ENCODE measurements at places on chromosomes 5 and 9.

DNA sequence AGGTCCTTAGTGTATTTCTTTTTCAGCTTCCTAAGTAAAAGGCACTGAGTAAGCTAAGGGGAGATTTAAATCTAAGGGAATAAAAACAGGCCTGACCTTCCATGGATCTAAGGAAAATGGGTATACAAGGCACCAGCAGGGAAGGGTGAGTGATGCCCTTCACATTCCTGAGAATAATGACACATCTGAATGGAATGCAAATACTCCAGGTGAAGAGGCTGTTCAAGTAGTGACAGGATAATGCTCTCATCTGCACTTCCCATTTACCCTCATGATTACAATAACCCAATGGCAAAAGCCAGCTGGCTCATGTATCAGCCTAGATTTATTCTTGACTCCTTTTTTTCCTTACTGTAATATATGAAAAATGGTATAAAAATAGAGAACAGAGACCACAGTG lies 216.2 kb upstream of the ACTBL2 start:
- DNase-seq = no peak

- DNase-seq = no peak
Measured at GRCh38 chr5:57887851-57888621, 405.4 kb upstream of the ACTBL2 start.

- DNase-seq = no peak
Measured at GRCh38 chr5:199197-199949, 8.1 kb downstream of the LRRC14B start.

DNA sequence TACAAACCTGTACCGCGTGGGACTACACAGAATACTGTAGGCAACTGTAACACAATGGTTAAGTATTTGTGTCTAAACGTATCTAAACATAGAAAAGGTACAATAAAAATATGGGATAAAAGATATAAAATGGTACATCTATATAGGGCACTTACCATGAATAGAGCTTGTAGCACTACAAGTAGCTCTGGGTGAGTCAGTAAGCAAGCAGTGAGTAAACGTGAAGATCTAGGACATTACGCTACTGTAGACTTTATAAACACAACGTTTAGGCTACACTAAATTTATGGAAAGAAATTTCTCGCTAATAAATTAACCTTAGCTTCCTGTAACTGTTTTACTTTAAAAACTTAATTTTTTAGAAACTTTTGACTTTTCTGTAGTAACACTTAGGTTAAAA lies 46.5 kb downstream of the MRPS27 start:
- no peak for DNase-seq

- no peak for DNase-seq
Measured at GRCh38 chr9:129933185-129934040, 98.2 kb downstream of the USP20 start.

- no peak for DNase-seq
Measured at GRCh38 chr9:34256987-34257585, 72.0 kb downstream of the KIF24 start.

DNA sequence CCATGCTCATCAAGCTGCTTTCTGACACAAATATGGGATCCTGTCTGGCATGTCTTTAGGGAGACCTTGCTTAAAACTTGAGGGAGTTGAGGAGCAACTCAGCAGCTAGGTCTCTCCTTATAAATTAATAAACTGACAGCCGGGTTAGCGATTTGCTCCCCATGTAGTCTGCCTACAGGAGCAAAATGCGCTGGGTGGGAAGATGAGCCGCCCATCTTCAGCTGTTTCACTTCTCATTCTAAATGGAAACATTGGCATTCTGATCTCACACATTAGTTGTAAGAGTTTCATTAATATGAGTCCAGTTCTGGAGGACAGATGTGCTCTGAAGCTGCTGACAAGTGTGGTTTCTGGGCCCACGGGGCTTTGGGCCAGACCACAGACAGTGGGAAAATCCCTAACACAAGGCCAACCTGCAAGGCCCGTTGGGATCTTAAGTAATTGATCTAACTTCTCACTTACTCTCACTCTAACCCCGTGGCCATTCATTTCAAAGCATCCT lies 197.0 kb downstream of the MCTP1 start:
- no peak for DNase-seq

- no peak for DNase-seq
Measured at GRCh38 chr5:57009811-57010210, 57.9 kb upstream of the MIER3 start.

DNA sequence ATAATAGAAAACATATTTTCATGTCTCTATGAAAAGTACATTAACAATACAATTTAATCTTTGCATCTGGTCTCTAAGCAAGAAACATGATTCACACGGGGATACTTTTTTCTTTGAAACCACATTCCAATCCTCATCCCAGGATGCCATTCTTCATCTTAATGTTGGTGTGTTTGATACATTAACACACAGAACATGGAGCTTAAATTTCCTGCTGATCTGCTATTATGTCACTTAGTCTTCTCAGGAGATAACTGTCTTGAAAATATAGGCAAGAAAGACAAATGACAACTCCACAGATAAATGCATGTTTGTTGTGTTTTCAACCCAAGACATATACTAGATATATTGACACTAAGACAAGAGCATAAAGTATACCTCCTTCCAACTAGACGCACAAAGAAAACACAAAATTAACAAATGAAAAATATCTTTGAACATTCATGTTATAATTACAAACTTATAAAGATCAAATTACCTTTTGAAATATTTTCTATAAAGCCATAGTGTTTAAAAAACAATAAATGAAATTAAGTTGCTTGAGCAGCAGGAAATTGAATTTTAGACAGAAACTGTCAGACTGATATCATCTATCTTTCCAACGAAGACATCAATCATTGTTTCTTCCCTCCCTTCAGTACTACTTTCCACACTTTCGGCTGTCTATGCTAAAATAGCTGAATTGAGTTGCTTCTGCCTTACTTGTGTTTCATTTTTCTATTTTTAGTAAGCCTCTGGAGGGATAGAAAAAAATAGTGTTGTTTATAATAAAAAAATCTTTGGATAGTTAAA lies 1676.7 kb upstream of the CDH9 start:
- no peak for DNase-seq

DNA sequence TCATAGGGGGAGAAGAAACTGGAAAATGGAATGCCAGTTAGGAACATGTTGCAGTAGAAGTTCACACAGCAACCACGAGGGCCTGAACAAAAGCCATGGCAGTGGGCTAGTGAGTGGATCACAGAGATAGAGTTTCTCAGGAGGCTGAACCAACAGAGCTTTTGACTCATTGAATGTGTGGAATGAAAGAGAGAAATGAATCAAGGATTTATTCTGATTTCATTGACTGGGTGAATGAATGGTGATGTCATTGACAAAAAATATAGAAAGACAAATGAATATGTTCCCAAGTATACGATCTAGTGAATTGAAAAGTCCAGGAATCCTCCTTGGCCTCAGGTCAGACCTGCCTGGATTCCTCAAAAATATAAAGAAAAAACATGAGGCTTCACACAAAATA lies 99.2 kb downstream of the ZNF462 start:
- DNase-seq = no peak

GRCh38 chr5:40492056-40492455 lies 187.7 kb upstream of the PTGER4 start:
- DNase-seq = no peak

- DNase-seq = no peak
Measured at GRCh38 chr5:169701910-169702451, 64.9 kb downstream of the DOCK2 start.

DNA sequence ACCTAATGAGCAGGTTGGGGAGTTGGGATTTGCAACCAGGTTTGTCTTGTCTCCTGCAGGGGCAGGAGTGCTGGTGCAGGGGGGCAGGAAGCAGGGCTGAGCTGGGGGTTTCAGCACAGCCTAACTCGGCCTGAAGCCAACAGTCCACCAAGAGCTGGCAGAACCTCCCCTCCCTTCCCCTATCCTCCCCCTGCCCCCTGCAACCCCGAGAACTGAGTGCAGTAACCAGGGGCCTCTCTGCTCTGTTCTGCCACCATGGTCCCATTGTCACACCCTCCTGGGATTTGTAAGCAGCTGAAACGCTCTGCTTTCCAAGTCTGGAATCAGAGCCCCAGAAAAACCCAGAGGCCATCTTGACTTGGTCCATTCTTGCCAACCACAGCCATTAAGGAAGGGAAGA lies 72.9 kb downstream of the ARHGEF37 start:
- DNase-seq = no peak

GRCh38 chr5:143168171-143168741 lies 235.2 kb downstream of the NR3C1 start:
- DNase-seq = no peak

DNA sequence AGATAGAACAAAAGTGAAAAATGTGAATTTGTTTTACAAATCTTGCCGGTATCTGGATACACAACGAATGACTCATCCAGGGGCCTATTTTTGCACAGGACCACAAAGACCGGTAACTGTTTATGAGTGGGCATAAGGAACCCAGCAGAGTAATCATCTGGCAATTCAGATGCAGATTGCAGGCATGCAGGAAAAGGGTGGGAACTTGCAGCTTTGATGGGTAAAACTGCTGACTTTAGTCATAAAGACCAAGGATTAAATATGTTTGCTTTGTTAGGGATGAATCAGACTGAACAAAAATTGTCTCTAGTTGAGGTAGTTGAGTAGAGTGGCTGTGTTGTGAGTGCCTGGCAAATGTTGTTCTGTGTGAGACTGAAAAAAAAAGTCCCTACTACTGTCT lies 309.6 kb upstream of the CCNH start:
- no peak for DNase-seq

DNA sequence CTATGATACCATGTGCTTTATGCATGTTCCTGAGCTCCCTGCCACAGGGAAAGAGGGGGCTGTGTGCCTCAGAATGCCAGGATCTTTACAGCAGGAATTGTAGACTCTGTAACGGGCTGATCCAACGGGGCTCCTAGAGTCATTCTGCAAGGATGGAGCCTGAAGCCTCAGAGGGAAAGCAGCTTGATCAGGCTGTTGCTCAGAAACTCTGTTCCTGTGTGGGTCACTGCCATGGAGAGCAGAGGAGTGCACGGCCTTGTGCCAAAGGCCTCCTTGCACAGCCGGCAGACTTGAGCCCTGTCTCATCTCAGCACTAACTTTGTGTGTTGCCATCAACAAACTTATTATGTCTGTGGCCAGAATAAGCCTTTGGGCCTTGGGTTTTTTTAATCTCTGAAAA lies 51.8 kb downstream of the AMBP start:
- no peak for DNase-seq

DNA sequence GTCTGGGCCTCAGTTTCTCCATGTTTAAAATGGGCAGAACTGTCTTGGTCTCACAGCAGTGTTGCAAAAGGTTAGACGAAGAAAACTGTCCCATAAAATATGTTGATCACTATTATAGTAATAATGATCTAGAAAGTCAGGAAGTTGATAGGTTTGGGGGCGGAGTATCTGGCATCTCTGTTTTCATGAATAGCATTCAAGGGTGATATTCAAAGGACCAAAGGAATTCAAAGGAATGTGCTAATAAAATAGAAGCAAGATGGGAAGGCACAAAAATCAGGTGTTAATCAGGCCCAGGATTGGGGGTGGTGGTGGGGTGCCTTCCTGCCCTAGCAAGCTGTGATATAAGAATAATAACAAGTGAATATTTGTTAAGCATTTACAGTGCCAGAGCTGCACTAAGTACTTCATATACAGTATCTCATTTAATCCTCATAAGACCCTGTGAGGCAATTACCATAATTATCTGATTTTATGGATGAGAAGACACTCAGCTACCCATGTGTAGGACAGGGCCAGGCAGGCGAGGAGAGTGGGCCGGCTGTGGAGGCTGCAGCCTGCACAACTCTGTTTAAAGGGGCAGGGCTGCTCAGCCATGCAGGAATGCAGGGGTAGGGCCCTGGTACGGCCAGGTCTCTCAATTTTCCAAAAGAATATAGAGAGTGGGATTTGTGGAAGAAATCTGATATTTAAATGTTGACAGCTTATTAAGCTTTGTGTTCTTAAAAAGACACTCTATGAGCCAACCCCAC lies 142.0 kb upstream of the PANK3 start:
- no peak for DNase-seq

GRCh38 chr9:100890321-100890720 lies 138.2 kb upstream of the PLPPR1 start:
- no peak for DNase-seq

DNA sequence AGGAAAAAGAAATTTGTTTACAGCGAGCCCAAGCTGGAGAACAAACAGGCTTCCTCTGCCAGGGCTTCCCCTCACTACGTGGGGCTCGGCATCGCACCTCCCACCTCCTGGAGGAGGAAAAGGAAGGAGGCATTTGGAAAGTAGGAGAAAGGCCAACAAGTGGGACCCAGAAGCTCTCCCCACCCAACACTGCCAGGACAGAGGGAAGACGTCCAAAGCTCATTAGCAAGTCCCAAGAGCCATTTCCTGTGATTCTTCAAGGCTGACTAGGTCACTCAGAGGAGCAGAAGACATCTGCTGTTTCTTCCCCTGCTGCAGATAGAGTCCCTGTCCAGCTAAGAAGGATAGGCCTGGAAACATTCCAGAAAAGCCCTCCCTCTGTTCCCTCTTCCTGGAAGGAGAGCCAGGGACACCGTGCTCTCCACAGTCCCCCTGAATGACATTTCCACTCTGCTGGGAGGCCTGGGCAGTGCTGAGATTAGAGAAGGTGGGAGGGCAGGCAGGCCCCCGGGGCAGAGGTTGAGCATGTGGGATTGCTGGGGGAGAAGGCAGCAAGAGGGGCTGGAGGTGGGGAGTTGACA lies 57.0 kb upstream of the NEURL1B start:
- DNase-seq = no peak

DNA sequence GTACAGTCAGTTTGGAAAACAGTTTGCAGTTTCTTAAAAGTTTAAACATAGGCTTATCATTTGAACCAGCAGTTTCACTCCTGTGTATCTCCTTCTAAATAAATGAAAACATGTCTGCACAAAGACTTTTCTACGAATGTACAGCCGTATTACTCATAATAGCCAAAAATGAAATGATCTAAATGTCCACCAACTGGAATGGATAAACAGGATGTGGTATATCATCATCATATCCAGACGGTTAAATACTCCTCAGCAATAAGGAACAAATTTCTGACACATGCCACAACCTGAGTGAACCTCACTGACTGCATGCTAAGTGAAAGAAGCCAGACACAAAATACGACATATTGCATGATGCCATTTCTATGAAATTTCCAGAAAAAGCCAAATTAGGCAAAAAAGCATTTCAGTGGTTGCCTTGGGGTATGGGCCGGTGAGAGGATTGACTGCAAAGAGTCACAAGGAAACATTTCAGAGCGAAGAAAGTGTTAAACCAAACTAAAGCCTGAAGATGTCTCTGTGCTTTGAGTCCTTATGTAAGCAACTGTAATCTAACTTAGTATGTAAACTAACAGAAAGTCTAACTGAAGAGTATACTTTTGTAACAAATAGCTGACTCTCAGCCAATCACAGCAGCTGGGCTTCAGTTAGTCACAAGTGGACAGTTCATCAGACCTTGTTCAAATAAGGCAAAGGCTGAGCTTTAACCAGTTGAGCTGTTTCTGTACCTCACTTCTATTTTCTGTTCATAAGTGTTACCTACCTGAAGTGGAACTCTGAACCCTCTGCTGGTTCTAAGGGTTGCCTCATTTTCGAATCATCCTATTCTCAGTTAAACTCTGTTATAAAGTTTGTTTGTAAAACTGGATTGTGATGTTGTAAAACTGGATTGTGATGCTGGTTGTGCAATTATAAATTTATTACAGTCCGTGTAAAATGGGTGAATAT lies 65.2 kb downstream of the TRIO start:
- no peak for DNase-seq
